PC-3 (cell line): ENCODE measurements at places on chromosomes 1 and 21.

- DNase-seq, result peak; percentile 63
- peak overlapping the region; percentile 58 for H3K27ac ChIP-seq
- no peaks in the 10 kb centered on the region for H3K36me3 ChIP-seq
- H3K27me3 ChIP-seq, result no peaks in the 10 kb centered on the region
Observed at GRCh38 chr1:32715901-32716311, 13.3 kb upstream of the SYNC start.

DNA sequence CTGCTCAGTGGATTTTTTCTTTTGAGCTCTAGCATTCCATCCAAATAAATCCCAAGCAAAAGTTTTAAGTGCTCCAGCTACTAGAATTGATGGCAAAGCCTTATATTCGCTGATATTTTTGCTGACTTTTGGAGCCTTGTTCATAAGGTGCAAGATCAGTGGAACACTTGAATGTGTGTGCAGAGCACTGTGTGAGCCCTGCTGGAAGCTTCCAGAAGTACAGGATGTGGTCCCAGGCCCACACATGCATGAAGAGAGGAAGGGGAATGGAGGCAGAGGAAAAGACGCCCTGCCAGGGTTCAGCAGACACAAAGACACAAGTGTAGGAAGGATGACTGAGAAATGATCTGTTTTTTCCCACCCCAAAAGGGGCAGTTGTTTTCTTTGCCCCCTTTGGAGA is 169.4 kb downstream of the KCNJ6 start:
- no peak for DNase-seq
- H3K27ac ChIP-seq, result no peak overlapping the region
- peaks cover 42% of the 10 kb centered on the region for H3K27me3 ChIP-seq
- no peaks in the 10 kb centered on the region for H3K4me1 ChIP-seq
- no peaks in the 10 kb centered on the region for H3K36me3 ChIP-seq

DNA sequence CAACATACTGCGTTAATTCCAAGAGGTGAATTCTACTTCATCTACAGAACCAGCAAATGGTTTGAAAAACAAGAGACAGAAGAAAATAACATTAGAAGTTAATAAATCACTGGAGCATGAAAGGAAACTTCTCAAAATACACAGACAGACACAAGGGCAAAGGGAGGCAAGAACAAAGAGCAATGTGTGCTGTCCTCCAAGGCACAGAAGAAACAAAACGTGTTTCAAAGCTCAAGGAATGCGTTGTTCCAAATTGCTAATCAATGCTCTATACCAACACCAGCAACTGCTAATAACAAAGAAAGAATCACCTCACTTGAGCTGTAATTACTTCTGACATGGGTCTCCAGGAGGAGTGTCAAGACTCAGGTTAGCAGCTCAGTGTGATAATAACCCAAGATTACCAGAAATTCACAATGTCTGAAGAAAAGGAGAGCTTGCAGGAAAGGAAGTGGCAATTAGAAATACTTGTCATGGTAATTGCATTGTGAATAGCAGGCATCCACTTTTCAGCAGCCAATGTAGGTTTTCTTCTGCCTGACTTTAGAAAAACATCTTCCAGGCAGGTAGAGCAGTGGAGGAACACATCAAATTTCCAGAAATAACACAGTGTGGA is 175.4 kb downstream of the SEC16B start:
- DNase-seq, result no peak
- peaks cover 9% of the 10 kb centered on the region for H3K27me3 ChIP-seq
- H3K36me3 ChIP-seq, result no peaks in the 10 kb centered on the region

GRCh38 chr1:247528812-247529474 is 7.3 kb downstream of the OR2C3 start:
- H3K4me1 ChIP-seq, result peaks cover 23% of the 10 kb centered on the region
- H3K36me3 ChIP-seq, result no peaks in the 10 kb centered on the region
- H3K4me3 ChIP-seq, result peak overlapping the region; percentile 3; the same call in 1 of the 2 replicates
- H3K27ac ChIP-seq, result peak overlapping the region; percentile 71
- H3K27me3 ChIP-seq, result no peaks in the 10 kb centered on the region

- no peak overlapping the region for H3K27ac ChIP-seq
- H3K36me3 ChIP-seq, result no peaks in the 10 kb centered on the region
- H3K27me3 ChIP-seq, result no peaks in the 10 kb centered on the region
- H3K4me3 ChIP-seq, result no peak overlapping the region
Observed at GRCh38 chr1:207084701-207085180, 3.9 kb upstream of the C4BPB start.

DNA sequence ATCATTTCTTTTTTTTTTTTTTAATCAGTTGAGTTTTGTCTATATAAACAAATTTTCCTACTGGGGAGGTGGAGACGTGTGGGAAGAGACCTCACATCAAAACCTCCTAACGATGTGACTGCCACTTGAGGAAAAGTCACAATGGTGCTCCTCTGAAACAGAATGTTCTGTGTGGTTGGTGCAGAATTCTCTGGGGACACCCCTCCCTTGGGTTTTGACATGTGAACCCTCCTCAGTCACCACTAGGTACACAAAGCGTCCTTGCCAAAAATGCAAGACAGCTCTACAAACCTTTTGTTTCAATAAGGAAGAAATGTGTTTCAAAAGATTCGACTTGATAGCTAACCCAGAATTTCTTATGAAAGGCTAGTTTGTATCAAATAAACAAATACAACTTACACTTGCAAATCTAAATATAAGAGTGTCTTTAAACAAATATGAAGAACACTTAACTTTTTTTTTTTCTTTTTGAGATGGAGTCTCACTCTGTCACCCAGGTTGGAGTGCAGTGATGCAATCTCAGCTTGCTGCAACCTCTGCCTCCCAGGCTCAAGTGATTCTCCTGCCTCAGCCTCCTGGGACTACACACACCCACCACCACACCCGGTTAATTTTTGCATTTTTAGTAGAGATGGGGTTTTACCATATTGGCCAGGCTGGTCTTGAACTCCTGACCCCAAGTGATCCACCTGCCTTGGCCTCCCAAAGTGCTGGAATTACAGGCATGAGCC is 9.3 kb downstream of the SLC25A24 start:
- DNase-seq, result peak; percentile 25
- no peaks in the 10 kb centered on the region for H3K27me3 ChIP-seq
- H3K4me1 ChIP-seq, result no peaks in the 10 kb centered on the region
- no peak overlapping the region for H3K27ac ChIP-seq

DNA sequence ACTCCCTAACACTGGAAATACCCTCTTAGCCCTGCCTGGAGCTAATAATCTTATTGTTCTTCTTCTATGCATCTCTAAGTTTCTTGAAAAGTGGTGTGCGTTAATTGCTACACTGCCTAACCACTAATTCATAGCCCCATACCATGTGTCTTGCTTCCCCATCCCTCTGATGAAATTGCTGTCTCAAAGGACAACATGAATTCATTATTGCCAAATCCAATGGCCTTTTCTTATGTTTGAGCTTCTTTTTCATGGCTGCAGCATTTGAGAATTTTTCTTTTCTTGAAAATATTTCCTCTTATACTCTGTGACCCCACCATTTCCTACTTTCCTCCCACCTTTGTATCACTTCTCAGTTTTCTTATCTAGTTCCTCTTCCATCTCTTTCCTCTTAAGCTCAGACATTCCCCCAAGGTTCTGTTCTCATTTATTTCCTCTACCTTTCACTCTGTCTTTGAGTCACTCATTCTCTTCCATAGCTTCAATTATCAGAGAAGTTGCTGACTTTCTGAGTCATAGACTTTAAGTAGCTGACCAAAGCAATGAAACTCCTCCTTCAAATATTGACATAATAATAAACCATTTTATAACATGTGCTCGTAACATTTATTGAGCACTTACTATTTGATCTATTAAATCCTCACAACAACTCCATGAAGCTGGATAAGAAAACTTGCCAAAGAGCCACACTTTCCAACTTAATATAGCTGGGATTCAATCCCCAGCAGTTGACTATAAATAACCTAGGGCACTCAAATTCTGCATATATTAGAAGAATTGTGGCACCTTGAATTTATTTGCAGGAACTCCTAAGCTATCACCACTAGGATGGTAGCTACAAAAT is 35.5 kb upstream of the ATP6V1G3 start:
- DNase-seq, result peak; percentile 79
- peaks cover 22% of the 10 kb centered on the region for H3K4me1 ChIP-seq
- H3K4me3 ChIP-seq, result no peak overlapping the region

DNA sequence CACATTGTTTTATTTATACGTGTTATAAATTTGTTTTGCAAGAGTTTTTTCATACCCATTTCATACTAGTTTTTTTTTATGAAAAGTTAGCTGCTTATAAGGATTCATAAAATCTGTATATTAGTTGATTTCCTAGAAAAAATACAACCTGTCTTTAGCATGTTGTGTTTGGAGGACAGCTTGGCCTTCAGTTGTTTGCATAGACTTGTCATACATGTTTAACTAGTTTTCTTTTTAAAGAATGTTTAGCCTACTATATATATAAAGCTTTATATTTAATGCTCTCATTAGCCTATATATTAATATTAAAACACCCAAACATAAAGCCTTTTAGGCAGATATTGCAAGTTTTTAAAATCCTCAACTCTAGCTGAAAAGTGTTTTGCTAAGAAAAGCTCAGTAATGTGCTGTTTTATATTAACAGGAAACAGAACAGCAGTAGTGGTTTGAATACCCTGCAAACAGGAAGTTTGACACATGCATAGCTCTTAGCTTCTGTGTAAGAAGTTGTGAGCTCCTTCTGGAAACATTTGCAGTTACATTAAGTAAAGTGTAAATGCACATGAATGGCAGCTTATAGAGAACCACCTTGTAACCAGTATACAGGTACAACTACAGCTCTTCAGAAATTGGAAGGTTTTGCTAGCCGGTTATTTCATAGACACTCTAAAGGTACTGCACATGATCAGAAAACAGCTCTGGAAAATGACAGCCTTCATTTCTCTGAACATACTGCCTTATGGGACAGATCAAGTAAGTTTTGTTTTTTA is at the start of gene PRKACB:
Gene PRKACB (plus strand): TSS at position 476 of the 770 bp plus-strand sequence. CDS start 91 bp downstream, at position 567.
- H3K4me3 ChIP-seq, result no peak within 1 kb of the TSS; the same call in 1 of the 2 replicates
- H3K27ac ChIP-seq, result peak within 1 kb of the TSS; percentile 77
- H3K36me3 ChIP-seq, result no peaks in the 10 kb centered on the region

GRCh38 chr1:233138788-233139585 is 156.5 kb downstream of the PCNX2 start:
- peaks cover 10% of the 10 kb centered on the region for H3K4me1 ChIP-seq
- H3K36me3 ChIP-seq, result peaks cover 8% of the 10 kb centered on the region; the same call in 1 of the 2 replicates
- no peak overlapping the region for H3K4me3 ChIP-seq
- DNase-seq, result no peak
- no peaks in the 10 kb centered on the region for H3K27me3 ChIP-seq
- H3K27ac ChIP-seq, result no peak overlapping the region

- H3K4me3 ChIP-seq, result no peak overlapping the region
- no peaks in the 10 kb centered on the region for H3K4me1 ChIP-seq
- no peak overlapping the region for H3K27ac ChIP-seq
Observed at GRCh38 chr1:246785494-246786111, 61.4 kb downstream of the SCCPDH start.

DNA sequence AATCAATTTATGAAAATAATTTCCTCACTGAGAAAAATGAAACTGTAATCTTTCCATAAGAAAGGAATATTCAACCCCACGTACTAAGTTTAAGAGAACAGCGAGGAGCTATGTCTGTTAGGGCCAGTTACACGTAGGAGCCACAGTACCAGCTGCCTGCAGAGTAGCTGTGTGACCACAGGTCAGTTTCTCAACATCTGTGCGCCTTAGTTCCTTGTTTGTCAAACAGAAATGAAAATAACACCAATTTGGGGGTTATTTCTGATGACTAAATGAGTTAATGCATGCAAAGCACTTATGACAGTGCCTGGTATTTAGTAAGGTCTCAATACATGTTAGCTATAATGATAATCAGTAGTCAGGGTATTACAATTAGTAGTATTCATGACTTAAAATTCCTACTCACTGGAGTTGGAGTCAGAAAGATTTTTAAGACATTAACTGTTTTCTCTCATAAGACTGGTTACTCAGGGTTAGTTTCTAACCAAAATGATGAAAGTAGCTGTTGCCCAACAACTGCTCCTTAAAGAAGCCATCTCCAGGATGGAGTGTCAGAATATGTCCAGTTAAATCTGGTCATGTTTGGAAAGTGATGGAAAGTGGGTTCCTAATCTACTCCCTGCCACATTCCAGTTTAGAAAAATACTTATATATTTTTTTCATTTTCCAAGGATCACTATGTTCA is 85.8 kb upstream of the ZNF648 start:
- no peak overlapping the region for H3K27ac ChIP-seq
- peaks cover 20% of the 10 kb centered on the region for H3K4me1 ChIP-seq
- H3K4me3 ChIP-seq, result no peak overlapping the region
- no peaks in the 10 kb centered on the region for H3K27me3 ChIP-seq
- no peaks in the 10 kb centered on the region for H3K36me3 ChIP-seq
- no peak for DNase-seq

DNA sequence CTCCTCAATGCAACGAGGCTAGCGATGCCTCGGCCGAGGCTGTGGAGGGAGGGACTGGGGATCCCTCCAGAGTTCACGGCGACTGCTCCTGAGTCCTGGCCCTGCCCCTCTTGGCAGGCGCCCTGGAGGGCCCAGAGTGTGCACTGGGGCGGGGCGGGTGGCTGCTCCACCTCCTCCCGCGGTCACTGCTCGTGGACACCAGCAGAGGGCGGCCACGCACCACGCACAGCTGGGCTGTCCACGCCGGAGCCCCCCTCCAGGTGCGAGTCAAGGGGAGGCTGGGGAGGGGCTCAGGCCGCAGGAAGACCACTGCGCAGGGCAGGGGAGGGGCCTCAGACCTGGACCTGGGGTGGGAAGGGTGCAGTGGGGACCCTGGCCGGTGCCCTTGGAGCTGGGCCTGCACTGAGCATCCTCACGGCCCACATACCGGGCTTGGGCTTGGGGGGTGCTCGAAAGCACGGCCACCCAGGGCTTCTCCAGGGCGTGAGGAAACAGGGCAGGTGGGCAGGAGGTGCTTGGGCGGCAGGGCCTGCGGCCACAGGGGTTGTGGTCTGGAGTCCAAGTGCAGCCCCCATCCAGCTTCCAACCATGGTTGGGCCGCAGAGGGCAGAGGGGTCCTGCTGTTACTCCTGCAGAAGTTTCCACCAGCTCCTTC is 20.6 kb upstream of the TTC34 start:
- no peaks in the 10 kb centered on the region for H3K36me3 ChIP-seq
- H3K4me1 ChIP-seq, result no peaks in the 10 kb centered on the region
- DNase-seq, result peak; percentile 41
- H3K27me3 ChIP-seq, result peaks cover 59% of the 10 kb centered on the region

DNA sequence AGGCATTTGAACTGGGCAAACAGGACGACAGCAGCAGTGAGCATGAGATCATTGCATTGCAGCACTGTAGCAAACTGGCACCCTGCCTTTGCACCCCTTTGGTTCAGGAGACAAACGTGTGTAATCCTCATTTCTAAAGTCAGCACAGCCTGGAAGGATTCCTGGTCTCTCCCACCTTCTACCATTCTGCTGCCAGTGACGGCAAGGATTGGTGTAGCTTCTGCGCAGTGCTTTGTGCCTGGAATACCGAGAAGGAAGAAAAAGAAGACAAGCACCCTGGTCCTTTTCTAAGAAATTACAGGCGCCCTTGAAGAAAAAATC is 805.3 kb downstream of the USP25 start:
- H3K36me3 ChIP-seq, result no peaks in the 10 kb centered on the region
- no peaks in the 10 kb centered on the region for H3K4me1 ChIP-seq
- no peak overlapping the region for H3K27ac ChIP-seq
- H3K4me3 ChIP-seq, result peak overlapping the region; percentile 35; the same call in 1 of the 2 replicates
- DNase-seq, result peak; percentile 13

GRCh38 chr1:28744184-28744583 is 7.4 kb downstream of the YTHDF2 start:
- no peak overlapping the region for H3K27ac ChIP-seq
- DNase-seq, result no peak
- H3K27me3 ChIP-seq, result no peaks in the 10 kb centered on the region
- peaks cover 19% of the 10 kb centered on the region for H3K4me1 ChIP-seq
- H3K36me3 ChIP-seq, result peaks cover 65% of the 10 kb centered on the region
